ENCODE measurements at places on chromosomes 6 and 20.

DNA sequence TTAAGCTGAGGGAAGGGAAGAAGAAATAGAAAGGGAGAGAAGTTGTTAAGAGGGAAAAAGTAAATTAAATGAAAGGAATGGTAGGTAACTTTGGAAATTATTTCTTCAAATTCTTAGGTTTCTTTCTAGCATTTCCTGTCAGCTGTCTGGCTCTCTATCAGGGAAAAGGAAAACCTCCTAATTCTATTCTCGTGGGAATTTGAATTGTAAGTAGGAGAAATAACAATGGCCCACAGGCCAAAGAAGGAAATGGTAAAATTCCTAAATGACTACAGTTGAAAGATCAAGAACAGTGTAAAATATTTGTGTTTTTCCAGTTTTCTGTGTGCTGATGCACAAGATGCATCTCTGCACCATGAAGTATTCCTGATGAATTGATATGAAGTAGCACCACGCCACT is 173.0 kb downstream of the IBTK start:
- no peak for DNase-seq

- no peak for DNase-seq
Observed at GRCh38 chr20:16440686-16441085, 132.6 kb downstream of the KIF16B start.

- DNase-seq: no peak
Observed at GRCh38 chr6:52953911-52954839, 40.9 kb downstream of the GSTA4 start.

GRCh38 chr20:46253391-46253790 is 54.9 kb downstream of the CDH22 start:
- peak; percentile 61 for DNase-seq

- DNase-seq: no peak
Observed at GRCh38 chr6:158757753-158758090, 61.4 kb downstream of the EZR start.

- DNase-seq: peak; percentile 19
Observed at GRCh38 chr6:147909640-147910039, 401.1 kb downstream of the SAMD5 start.

GRCh38 chr20:1788044-1788443 is 107.2 kb upstream of the SIRPA start:
- DNase-seq: no peak

GRCh38 chr6:136090929-136091328 is 159.2 kb downstream of the MTFR2 start:
- no peak for DNase-seq

DNA sequence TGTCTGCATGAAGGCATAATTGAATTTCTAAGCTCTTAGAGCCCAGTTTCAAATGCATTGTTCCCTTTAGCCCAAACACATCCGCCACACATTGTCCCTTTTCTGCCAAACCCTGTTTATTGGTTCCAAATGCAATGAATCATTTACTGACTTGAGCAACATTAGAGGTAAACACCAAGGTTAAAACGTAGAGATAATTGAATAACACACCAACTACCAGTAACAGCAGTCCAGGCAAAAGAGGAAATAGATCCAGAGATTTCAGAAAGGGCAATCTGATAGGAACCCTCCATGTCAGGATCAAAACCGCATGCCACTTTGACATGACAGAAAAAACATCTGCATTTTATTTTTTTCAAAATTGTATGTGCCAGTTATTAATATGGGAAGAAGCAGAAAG is 114.8 kb downstream of the PKHD1 start:
- no peak for DNase-seq

DNA sequence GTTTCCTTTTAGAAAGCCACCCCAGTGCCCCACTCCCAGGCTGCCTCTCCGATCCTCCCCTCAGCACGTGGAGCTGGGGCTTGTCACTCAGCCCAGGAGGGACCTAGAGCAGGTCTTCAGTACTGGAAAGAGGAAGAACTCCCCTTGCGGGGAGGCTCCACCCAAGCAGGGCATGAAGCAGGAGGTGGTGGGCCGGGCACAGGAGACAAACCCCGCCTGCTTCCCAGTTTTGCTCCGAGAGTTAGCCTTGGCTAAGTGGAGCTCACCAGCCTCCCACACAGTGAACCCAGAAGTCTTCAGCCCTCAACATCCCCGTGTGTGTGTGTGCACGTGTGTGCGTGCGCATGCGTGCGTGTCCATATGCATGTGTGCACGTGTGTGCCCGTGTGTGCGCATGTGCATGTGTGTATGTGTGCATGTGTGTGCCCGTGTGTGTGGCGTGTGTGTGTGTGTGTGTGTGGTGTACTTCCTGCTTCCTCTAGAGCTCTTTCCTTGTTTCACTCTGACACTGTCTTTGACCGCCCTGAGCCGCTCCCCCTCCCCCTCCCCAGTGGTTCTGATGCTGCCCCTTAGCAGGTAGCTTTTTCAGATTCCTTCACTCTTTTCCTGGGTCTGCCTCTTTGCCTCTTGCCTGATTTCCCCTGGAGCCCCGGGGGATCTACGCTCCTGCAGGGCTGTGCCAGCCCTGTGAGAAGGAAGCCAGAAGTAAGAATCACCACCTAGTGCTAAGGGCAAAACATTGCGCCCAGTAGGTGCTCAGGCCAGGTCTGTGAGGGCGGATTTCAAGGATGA is 239.8 kb downstream of the CDC5L start:
- DNase-seq: peak; percentile 46

GRCh38 chr6:157967020-157967419 is 14.6 kb upstream of the SYNJ2 start:
- DNase-seq: no peak

DNA sequence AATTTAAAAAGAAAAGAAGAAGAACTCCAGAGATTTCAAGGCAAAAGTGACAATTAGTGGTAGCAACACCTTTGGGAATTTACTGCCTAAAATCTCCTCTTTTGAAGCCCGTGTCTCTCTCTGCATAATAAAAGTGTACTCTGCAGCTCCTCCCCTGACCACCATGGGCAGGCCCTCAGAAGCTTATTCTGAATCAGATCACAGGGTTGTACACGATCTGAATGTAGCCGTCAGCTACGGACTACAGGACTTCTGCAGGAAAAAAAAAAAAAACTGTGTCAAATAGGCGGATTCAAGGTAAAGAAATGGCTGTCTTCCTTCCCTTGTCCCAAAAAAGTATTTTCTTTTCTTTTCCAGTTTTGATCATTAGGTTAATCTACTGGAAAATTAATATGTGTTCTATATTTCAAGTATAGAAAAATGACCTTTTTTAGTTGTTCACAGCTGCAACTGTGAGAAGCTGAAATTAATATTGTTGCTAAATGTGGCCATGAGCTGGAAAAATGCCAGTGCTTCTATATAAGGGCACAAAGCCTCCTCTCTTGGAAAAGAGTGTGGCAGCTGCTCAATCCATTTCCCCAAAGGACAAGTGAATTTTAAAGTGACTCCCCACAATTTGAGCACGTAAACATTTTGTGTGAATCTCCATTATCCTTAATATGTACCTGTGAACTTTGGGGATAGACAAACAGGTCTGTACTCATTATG is 397.4 kb downstream of the C6orf118 start:
- no peak for DNase-seq

- DNase-seq: no peak
Observed at GRCh38 chr20:11387189-11387754, 530.4 kb upstream of the BTBD3 start.

DNA sequence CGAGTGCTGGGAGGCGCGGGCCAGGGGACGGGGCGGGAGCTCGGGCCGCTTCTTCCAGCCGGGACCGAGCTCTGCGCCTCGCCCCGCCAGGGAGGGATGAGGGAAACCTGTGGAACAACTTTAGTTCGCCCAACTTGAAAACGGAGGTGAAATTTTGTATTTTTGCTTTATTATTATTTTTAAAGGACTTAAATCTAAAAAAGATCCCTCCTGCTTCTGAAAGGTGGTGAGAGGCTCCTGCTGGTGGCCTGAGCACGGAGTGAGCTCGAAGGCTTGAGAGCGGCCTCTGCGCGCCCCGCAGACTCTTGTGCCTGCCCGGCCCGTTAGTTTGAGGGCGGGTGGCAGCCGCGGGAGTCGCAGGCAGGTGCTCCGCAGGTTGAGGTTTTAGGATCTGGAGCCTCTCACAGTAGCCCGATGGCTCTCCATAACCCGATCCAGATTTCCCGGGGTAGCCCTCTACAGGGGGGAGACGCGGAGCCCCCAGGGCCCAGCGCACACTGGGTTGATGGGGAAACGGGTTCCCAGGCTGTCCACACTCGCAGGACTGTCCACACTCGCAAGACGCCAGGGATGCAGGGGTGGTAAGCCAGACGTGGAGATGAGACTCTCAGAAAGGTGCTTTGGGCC is 46.2 kb upstream of the SUPT3H start:
- peak; percentile 24 for DNase-seq

DNA sequence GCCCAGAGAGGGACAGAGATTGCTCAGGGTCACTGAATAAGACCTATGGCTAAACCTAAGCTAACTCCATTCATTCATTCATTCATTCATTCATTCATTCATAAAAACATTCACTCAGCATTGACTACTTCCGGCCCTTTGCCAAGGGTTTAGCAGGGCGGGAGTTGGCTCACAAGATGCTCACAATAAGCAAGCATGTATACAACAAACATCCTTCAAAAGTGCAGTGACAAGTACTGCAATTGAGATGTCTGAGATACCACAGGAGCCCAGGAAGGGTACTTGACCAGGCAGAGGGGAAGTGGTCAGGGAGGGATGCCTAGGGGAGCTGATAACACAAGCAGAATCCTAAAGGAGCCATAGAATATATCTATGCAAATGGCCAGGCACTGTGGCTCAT is 18.2 kb upstream of the KIAA1755 start:
- DNase-seq: no peak

GRCh38 chr6:125742024-125742423 is 7.4 kb upstream of the HEY2 start:
- no peak for DNase-seq
